AG10803 (cell line): ENCODE measurements at places on chromosomes 1 and 21.
A peak's percentile ranks its signal among the peaks of the same experiment; 100 is the strongest.

GRCh38 chr1:229295745-229296144, 24.8 kb downstream of the RAB4A start:
- no peak for DNase-seq

DNA sequence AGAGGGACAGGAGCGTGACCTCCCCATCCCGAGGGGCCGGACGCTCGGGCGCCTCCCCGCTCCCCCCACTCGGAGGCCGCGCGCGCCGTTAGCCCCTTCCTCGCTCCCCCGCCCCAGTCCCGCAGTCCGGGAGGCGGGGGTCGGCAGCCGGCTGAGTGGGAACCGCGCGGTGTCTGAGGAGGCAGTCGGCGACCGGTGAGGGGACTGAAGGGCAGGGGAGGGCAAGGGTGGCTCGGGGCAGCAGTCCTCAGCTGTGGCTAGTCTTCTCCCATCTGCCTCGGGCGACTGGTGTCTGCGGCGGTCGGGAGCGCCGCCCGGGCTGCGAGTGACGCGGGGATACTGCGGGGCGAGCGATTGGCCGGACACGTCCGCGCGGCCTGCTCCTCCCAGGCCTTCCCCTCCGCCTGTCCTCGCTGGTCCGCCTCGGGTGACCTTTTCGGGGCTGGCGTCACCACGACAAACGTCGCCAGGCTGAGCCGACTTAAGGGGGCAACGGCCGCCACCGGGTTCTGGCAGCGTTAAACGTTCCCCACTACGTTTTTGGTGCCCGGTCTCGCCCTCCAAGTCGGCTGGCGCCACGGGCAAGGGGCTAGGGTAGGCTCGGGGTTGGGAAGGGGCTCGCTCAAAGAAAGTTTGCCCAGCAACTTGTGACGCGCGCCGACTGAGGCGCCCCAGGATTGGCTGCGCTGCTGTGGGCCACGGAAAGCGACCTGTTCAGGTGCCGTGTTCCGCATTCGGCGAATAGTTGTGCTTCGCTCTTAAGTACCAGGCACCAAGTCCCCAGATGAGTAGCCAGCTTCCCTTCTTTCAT, 538 bp downstream of the ZNF672 start:
- DNase-seq, result peak; percentile 91

- DNase-seq, result peak; percentile 43
Measured at GRCh38 chr1:93728480-93729131, 47.0 kb upstream of the BCAR3 start.

- no peak for DNase-seq
Measured at GRCh38 chr21:16583556-16583955, 853.8 kb downstream of the USP25 start.

DNA sequence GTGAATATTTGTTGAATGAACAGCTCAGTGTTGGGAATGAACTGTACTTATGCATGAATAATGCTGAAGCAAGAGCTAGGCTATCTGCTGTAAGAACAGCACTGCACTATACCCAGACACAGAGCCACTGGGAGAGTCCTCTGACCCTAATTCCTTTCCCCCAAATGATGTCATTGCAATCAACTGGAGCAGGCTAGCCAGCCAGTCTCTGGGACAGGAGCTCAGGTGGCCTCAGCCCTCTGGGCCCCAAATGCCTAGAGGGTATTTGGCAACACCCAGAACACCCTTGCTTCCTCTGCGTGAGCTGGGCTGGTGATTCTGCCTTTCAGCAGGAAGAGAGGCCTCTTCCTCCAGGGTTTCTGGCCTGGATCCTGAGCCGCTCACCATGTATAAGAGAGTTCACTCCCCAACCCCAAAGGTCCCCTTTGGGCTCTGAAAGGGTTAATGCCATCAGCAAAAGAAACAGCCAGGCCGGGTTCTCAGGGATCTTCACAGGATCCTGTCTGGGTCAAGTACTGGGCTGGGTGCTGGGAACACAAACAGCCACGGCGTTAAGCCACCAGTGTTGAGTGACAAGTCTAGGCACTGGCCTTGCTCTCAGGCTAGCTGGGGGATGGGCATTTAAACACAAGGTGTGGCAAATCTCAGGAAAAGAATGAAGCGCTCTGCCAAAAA, 3.7 kb upstream of the PADI4 start:
- DNase-seq, result no peak

DNA sequence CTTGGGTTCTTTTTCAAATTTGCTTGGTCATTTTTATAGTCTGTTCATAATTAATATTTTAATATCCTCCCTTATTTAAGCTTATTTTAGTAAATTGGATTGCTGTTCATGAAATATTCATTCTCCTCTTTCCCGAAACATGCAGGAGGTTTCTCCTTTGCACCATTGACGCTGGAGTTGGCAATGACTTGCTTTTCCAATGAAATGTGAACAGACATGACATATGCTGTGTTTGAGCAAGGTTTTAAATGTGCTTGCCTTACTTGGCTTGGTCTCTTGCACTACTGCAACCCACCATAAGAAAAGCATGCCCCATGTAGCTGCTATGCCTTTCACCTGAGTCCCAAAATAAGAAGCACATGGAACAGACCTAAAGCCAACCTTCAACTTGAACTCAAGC, 498.0 kb upstream of the NFIA start:
- DNase-seq, result no peak

DNA sequence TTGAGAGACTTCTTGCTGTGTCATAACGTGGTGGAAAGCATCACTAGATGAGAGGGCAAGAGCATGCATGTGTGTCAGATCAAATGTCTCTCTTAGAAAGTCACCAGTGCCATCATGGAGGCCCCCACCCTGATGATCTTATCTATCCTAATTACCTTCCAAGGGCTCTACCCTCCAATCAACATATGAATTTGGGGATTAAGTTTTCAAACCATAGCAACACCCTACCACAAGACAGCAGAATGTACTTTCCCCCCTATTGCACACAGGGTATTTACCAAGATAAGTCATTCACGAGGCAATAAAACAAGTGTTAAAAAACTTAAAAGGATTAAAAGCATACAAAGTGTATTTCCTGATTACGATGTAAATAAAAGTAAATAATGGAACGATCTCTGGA, 515.6 kb downstream of the LMO4 start:
- DNase-seq, result no peak
